ENCODE measurements at places on chromosomes 7 and 10.

- peak; percentile 89 for DNase-seq
These were observed 72.9 kb upstream of the CAV2 start for GRCh38 chr7:116426428-116427156.

DNA sequence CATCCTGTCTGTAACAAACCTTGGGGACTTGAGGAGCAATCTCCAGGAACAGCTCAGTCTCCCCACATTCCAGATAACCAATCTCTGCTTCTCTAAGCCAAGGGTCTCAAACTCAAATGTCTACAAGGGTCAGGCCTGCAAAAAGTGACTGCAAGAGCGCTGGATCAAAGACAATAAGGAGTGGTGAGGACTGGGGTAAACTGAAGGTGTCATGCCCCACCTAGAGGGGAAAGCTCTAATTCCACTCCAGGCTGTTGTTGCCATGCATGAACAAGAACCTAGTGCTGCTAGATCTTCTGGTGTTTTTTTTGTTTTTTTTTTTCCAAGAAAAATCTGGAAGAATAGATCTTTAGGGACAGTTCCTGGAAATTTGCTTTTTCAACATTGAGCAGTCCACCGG, 117.9 kb upstream of the MACROH2A2 start:
- no peak for DNase-seq

GRCh38 chr7:148722340-148723165, 23.9 kb downstream of the CUL1 start:
- DNase-seq: peak; percentile 16

- no peak for DNase-seq
These were observed 198.6 kb downstream of the TRIL start for GRCh38 chr7:28759475-28759971.

Data from fibroblast of pulmonary artery (primary cell).